ENCODE measurements at places on chromosomes 11 and 22. TPM values are rescaled to one million over a fixed set of nuclear protein-coding genes. Genes with fewer than 3 reads are reported as not detected.

Gene GDPD4
- total RNA-seq, result not detected

Gene CCDC73
- total RNA-seq, result not detected

Gene OR10D3
- not detected for total RNA-seq

Gene C1QTNF5
- total RNA-seq, result 57.7 TPM

Gene PCNX3
- 21.3 TPM for total RNA-seq

Gene E2F8
- total RNA-seq, result 0.19 TPM

Gene LINC01488
- not detected for total RNA-seq

Gene LRRC10B
- total RNA-seq, result 1.5 TPM

Gene SCO2
- 2.6 TPM for total RNA-seq

All from posterior vena cava (tissue), 2 donors.